Thyroid gland (tissue), 4 donors: ENCODE measurements at places on chromosomes 1 and 21.

DNA sequence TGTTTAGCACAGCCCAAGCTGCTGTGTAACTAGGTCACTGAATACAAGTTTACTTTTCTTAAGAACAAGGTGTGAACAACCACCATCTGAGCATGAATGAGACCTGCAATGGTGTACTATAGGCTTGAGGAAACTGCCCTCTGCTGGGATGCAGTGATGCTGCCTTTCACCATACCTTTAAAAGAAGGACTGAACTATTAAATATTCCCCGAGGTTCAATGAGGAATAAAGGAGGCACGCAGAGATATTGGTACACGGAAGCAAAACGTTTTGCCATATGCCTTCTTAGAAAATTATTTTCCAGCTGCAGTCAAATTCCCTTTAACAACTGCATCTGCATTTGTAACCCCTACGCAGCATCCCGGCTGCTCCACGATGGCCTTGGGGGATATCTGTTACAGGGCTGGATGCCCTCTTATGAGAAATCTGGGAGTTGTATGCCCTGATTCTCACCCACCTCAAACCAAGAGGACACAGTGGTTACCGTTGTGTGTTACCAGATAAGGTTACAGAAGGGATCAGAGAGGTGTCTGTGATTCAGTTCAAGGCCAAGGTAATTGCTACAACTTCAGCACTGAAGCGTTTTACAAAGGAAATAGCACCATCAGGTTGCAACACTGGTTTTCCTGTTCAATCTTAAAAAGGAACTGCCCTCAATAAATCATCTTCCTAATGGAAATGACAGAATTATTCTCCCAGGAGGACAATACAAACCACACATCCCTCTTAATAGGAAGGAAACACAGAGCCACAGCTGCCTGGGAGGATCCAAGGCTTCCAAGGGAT lies 470.5 kb downstream of the LTN1 start:
- DNase-seq: no peak

DNA sequence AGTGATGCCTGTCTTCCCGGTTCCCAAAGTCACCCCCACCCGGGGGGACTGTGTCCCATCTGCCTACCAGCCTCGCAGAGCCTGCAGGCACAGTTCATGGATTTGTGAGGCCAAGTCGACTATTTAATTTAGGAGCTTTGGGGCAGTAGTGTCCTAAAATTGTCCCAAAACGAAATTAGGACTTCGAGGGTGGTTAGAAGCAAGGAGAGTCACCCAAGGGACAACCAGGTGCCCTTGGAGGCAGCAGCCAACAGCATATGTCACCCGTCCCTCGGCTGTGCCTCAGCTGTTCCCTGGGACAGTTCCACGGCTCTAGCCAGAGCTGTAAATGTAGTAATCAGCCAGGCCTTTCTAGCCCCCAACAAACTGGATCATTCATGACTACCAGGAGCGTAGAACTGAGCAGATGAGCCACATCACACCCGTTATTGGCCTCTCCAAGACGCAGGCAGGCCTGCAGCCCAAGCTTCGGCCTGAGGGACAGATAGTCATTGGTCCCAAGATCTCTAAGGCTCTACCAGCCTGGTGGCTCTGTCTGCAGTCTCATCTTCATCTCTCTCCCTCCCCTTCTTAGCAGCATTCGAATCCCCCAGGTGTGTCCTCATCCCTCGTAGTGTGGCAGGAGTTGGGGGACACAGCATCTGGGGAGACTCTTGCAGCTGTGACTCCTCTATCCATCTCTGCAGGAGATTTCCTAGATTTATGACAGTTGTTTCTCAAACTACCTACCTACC lies 2.9 kb downstream of the PAX7 start:
- DNase-seq: no peak

- no peak for DNase-seq
Measured at GRCh38 chr1:63668298-63668697, 75.1 kb downstream of the PGM1 start.

DNA sequence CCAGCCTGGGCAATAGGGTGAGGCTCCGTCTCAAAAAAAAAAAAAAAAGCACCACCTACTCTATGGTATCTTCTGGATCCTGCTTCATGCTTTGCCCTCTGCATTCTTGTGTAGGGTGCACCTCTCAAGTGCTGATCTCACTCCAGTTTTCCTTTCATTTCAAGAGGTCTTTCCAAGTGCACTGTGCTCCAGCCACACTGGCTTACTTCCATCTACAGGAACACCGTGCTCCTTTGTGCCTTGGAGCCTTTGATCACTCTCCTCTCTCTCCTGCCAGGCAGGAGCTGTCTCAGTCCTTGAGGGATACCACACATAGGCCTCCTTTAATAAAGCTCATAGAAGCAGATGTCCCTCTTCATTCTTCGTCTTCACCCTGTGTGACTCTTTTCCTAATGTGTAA lies 55.4 kb upstream of the GREM2 start:
- DNase-seq: peak; percentile 74

GRCh38 chr1:64122588-64122987 lies 80.8 kb upstream of the UBE2U start:
- no peak for DNase-seq
